ENCODE measurements at places on chromosomes 4 and X.

GRCh38 chr4:5700459-5700858 is 7.9 kb downstream of the EVC2 start:
- DNase-seq: no peak

- no peak for DNase-seq
Observed at GRCh38 chr4:87058356-87059073, 123.7 kb downstream of the AFF1 start.

DNA sequence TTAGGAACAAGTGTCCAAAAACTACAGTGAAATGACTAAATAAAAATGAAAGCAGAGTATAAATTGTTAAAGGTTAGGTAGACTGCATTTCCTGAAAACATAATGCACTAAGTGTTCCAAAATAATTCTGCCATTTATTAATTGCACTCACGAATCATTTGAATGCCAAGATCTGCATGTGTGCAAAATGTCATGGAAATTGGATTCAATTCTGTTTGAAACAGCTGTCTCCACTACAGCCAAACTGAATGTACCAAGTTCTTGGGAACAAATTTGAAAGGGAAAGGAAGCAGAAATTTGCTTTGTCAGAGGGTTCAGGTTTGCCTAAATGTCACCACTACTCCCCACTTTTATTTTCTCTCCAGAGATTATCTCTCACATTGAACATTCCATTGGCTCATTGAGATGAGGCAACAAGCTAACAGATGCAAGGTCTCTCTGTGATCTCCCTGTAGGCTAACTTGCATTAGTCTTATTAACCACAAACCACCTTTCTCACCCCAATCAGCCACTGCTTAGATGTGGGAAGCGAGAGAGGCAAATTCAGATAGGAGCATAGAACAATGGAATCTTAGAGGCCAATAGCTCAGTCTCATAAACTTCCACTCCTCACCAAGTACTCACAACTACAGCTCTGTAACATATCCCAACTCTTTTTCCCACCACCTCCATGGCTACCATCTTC is 226.6 kb downstream of the KDR start:
- DNase-seq: no peak

- no peak for DNase-seq
Observed at GRCh38 chr4:75232546-75232945, 281.7 kb downstream of the RCHY1 start.

DNA sequence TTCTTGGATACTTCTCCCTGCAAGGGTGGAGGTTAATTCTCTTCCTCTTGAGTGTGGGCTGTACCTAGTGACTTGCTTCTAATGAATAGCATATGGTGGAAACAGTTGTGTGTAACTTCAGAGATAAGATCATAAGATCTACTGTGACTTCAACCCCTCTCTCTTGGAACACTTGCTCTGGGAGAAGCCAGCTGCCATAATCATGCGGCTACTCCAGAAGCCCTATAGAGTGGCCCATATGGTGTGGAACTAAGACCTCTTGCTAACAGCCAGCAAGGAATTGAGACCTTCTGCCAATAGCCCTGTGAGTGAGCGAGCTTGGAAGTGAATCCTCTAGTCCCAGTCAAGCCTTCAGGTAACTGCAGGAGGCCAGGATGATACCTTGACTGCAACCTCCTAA is 81.1 kb downstream of the RBMX2 start:
- no peak for DNase-seq

DNA sequence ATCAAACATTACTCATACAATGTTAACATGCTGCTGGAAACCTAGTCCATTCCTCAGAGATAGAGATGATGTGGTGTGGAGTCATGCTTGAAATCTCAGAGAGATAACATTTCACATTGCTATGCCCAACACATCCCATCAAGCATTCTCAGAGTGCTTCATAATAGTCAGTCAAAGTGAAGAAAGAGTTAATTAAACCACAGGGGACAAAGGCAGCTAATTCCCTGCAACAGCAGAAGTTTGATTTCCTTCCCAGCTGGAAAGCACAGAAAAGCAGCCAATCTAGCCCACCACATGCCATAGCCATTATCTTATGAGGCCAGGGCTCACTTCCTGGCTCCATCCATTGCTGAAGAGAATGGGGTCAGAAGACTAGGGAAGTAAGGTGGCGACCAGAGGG is 8.9 kb downstream of the KDR start:
- DNase-seq: no peak

DNA sequence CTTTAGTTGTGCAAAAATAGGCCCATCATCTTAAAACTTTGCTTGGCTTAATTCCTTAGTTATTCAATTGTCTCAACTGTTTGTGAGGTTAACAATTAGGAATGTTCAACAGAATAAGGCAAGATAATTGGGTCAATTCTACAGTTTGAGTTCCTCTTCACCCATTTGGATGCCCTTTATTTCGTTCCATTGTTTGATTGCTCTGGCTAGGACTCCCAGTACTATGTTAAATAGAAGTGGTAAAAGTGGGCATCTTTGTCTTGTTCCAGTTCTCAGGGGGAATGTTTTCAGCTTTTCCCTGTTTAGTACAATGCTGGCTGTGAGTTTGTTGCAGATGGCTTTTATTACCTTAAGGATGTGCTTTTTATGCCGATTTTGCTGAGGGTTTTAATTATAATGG is 761.5 kb upstream of the GRIA3 start:
- DNase-seq: no peak

GRCh38 chr4:125393825-125394224 is 79.1 kb downstream of the FAT4 start:
- no peak for DNase-seq

GRCh38 chr4:4590546-4590945 is 48.7 kb upstream of the STX18 start:
- no peak for DNase-seq

GRCh38 chr4:99436976-99437722 is 2.0 kb upstream of the ADH7 start:
- no peak for DNase-seq
